Frontal cortex (tissue), 4 donors: ENCODE measurements at places on chromosomes 13 and 19. TPM values are rescaled to one million over a fixed set of nuclear protein-coding genes. Genes with fewer than 3 reads are reported as not detected.

- DNase-seq: no peak
Observed at GRCh38 chr13:110706570-110707372, 855 bp upstream of the CARS2 start.

- no peak for DNase-seq
Observed at GRCh38 chr19:56218961-56219360, 16.9 kb downstream of the ZSCAN5C start.

Gene ZNF99
- total RNA-seq: 0.41 TPM

Gene SLC10A2
- under 0.01 TPM for total RNA-seq

GRCh38 chr13:113468472-113469201 is 15.3 kb upstream of the ADPRHL1 start:
- DNase-seq: no peak

Gene SLC15A1
- total RNA-seq: under 0.01 TPM

GRCh38 chr13:32840989-32841713 is 175.1 kb upstream of the KL start:
- no peak for DNase-seq

Gene VSTM1
- not detected for total RNA-seq

Gene DCLK1
- 263 TPM for total RNA-seq

DNA sequence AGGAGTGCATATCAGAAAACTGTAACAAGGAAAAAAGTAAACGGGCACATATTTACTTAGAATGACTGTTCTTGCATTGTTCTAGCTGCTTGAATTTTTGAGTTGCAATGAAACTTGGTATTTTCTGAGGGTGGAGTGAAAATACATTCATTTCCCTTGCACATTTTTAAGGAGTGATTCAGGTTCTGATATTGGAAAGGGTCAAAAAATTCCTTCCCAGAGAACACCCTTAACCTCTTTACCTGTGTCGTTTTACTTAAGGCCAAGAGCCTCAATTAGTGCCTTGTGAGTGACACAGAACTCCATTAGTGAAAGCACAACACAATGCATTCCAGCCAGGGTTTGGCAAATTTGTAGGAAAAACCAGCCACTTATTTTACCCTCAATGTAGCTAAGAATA is 2.3 kb downstream of the ITGBL1 start:
- DNase-seq: no peak

Gene ELSPBP1
- not detected for total RNA-seq

DNA sequence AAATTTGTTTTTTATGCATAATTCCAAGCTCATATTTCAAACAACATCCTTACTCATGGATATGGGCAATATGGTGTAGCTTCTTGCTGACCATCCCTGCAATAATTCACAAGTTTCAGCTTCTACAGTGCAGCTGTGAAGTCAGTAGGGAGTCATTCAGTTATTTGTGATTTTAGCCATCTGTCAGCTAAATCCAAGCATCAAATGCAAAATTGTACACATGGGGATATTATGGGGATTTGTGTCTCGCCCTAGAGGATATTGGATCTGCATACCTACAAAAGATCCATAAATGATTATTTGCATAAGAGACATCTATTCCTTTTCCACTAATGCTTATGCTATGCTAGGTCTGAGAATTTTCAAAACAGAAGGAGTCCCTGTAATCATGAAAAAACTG is 217.9 kb upstream of the SLITRK5 start:
- no peak for DNase-seq

Gene CNFN
- not detected for total RNA-seq

GRCh38 chr19:5292822-5293611 is 47.6 kb downstream of the PTPRS start:
- peak; percentile 96 for DNase-seq
